ENCODE measurements at places on chromosomes 1 and 21. TPM values are rescaled to one million over a fixed set of nuclear protein-coding genes. Genes with fewer than 3 reads are reported as not detected.

Gene PGLYRP3
- total RNA-seq = 4.6 TPM

Gene F13B
- not detected for total RNA-seq

Gene AKR7A2
- total RNA-seq = 54.8 TPM

Gene WNT3A
- not detected for total RNA-seq

Gene TRIM67
- not detected for total RNA-seq

Gene SLC2A5
- total RNA-seq = 0.26 TPM

Gene ATP6V1G3
- not detected for total RNA-seq

Gene HSPA6
- total RNA-seq = 1.6 TPM

Gene RCSD1
- total RNA-seq = under 0.01 TPM

Gene ANKRD65
- total RNA-seq = 7.9 TPM

Gene PTGS2
- total RNA-seq = 22.1 TPM

Gene CACNA1S
- not detected for total RNA-seq

Gene CR1
- not detected for total RNA-seq

Gene CFAP45
- 0.53 TPM for total RNA-seq

Gene AGO1
- total RNA-seq = 5.2 TPM

Gene OR10Z1
- not detected for total RNA-seq

Gene TP73
- under 0.01 TPM for total RNA-seq

Gene MXRA8
- total RNA-seq = 5.0 TPM

Gene AGT
- not detected for total RNA-seq

Gene CHI3L1
- 0.79 TPM for total RNA-seq

Gene GBP7
- total RNA-seq = not detected

Gene DNAJC28
- 1.3 TPM for total RNA-seq

Gene HIPK1
- 18.7 TPM for total RNA-seq

Gene KIF17
- 1.0 TPM for total RNA-seq

Gene OR2AK2
- total RNA-seq = not detected

Gene DYNLT5
- total RNA-seq = not detected

Gene RGS13
- total RNA-seq = not detected

Gene MMEL1
- 0.13 TPM for total RNA-seq

Measured in bronchial epithelial cell (primary cell).